ENCODE measurements at places on chromosomes 2 and 18.

GRCh38 chr2:24948506-24948905 is 23.2 kb downstream of the DNAJC27 start:
- no peak for DNase-seq

GRCh38 chr18:57523171-57523956 is 63.1 kb downstream of the FECH start:
- DNase-seq, result no peak

DNA sequence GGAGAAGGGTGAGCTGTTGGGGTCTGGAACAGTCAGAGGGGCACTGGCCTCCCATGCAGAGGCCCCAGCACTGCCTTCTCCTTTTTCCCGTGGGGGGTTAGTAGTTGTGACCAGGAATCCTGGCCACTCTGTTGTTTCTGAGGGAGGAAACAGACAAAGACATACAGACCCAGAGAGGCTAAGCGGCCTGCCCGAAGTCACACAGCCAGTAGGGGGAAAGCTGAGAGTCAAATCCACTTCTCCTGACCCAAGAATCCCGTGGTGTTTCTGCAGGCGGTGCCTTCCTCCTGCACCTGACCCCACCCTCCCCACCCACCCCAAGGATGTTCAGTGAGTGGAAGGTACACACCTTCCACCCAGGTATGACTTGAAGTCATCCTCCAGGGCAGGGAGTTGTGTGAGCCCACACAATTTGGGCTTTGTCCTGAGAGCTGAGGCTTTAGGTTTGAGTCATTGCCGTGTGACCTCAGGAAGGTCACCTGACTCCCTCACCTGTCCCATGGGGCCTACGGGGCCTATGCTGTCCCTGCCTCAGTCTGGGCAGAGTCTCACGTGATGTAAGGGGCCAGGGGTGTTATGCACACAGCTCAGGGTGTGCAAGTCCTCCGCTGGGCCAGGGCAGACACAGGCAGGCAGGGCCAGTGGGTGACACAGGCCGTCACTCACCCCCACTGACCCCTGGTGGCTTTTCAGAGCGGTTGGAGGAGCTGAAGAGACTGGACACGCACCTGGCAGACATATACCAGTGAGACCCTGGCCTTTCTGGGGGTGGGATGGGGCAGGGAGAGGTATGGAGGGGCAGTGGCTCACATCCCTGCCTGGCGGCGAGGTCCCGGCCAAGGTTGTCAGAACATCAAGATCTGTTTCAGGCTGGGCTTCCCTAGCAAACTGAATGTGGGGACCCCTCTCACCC is 5.0 kb downstream of the NT5DC4 start:
- DNase-seq, result no peak

- DNase-seq, result no peak
Observed at GRCh38 chr18:60123031-60123430, 223.2 kb downstream of the PMAIP1 start.

- no peak for DNase-seq
Observed at GRCh38 chr2:166628478-166629136, 134.6 kb upstream of the SCN7A start.

GRCh38 chr18:44286049-44286448 is 394.6 kb upstream of the SETBP1 start:
- no peak for DNase-seq

GRCh38 chr18:9655232-9655767 is 40.9 kb upstream of the PPP4R1 start:
- no peak for DNase-seq

DNA sequence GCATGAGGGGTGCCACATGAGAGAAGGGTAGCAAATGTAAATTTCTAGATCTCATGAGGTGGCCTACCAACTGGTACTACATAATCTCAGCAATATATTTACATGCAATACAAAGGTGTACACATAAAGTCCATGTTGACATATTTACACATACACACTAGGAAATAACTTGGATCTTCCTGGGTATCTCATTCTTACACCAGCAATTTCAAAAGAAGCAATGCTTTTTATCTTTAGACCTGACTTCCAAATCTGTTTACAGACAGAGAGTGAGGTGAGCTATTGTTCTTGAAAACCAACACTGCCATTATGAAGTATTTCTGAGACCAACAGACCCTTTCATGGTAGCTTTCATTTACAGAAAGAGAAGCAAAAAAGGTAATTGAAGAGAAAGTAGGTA is 184.2 kb downstream of the ERBB4 start:
- no peak for DNase-seq

- no peak for DNase-seq
Observed at GRCh38 chr18:54675076-54675475, 84.0 kb downstream of the DYNAP start.

- DNase-seq, result no peak
Observed at GRCh38 chr2:158120664-158121641, 19.3 kb downstream of the UPP2 start.

- peak; percentile 10 for DNase-seq
Observed at GRCh38 chr2:160918906-160919503, 241.2 kb upstream of the TANK start.

DNA sequence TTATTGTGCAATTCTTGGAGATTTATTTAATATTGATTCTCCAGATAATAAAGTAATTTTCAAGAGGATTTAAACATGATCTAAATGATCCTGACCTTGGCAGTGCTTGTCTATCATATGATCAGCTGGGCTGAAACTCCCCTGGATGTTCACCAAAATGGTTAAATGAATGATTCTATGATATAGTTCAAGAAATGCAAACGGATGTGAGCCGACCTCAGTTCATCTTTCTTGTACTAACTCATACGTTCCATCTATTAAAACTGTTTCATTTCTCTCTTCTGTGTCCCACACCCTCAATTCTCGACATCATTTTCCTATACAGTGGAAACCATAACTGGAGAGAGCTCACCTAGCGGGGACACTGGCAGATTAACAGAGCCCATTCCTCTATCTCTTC is 281.7 kb upstream of the CCDC68 start:
- DNase-seq, result no peak

DNA sequence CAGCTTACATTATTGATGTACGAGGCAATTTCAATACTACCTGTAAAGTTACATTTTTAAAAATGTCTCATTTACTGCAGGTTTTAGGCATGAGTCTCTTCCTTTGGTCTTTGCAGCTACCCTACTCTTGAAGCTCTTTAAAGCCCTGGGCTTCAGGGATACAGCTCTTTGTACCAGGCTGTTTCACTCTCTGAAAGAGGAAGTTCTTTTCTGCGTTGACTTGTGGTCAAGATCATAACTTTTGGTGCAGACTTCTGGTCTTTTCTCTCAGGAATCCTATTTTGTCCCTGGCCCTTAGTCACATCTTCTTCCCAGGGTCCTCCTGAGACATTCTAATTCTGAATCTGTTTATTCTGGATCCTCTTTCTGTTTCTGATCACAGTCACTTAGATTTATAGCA is 16.6 kb upstream of the HRH4 start:
- DNase-seq, result no peak

- no peak for DNase-seq
Observed at GRCh38 chr2:232731470-232731869, 34.3 kb downstream of the GIGYF2 start.

GRCh38 chr2:30736461-30737325 is 70.6 kb downstream of the CAPN13 start:
- no peak for DNase-seq

DNA sequence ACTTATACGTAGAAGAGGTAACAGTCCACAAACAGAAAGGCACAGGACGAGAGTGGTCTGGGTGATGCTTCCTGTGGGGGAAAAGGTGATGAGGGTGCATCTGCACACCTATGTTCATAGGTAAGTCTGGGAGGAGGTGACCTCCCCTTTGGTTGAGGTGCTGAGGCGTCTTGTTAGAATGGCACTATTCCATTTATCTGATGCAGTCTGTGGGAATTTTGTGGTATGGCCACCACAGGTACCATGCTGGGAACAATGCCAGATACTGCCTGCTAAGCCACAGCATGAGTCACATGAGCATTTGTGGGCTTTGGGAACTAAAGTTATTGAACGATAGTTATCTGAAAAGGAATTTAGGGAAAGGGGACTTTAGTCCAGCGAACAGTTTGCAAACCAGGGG is 27.9 kb downstream of the IL37 start:
- no peak for DNase-seq

DNA sequence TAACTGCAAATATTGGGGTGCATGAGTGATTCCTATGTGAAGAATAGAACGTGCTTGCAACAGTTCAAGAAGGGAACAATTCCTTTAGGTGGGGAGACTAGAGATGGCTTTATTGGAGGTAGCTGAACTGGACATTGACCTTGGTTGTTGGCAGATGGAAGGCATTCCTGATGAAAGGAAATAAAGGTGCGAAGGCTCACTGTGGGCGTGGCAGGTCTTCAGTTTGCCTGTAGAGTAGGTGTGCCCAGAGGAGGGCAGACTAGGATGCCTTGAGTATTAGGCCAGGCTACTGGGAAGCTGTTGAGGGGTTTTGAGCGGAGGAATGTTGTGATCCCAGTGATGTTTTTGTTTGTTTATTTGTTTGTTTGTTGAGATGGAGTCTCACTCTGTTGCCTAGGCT is 2.8 kb downstream of the SPR start:
- no peak for DNase-seq

DNA sequence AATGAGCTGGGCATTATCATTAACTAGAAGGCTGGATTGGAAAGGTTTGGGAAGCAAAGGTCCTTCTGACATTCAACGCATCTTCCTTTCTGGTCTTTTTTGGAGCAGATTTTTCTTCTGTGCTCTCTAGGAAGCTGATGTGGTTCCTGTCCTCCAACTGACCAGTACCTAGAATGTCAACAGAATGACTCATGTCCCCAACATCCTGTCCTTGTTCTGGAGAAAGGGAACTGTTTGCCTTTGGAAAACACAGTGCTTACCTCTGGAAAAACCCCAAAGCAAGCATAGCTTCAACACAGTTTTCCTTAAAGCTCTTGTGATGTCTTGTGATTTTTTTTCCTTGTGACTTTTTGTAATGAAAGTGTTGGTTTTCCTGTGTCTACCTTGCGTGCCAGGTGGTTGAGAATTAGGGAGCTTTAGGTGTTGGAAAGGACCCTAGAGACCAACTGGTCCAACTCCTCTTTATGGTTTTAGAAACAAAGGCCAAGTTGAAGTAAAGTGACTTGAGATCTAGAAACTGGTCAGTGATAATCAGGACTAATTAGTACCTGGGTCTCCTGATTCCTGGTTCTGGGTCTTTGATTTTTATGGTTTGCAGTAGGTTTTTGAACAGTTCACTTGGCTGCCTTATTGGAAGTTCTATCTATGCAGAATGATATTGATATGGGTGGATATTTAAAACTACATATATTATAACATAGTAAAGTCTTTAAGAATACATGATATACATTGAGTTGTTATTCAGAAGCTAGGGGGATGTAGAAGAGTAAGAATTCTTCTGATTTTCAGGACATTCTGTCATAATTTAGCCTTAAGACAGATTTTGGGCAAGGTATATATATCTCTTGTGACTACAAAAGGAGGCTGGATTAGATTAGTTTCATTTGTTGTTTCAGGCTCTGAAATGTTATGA is 70.5 kb downstream of the FMNL2 start:
- no peak for DNase-seq

- DNase-seq, result no peak
Observed at GRCh38 chr18:45667056-45667736, 51.9 kb downstream of the SLC14A2 start.

DNA sequence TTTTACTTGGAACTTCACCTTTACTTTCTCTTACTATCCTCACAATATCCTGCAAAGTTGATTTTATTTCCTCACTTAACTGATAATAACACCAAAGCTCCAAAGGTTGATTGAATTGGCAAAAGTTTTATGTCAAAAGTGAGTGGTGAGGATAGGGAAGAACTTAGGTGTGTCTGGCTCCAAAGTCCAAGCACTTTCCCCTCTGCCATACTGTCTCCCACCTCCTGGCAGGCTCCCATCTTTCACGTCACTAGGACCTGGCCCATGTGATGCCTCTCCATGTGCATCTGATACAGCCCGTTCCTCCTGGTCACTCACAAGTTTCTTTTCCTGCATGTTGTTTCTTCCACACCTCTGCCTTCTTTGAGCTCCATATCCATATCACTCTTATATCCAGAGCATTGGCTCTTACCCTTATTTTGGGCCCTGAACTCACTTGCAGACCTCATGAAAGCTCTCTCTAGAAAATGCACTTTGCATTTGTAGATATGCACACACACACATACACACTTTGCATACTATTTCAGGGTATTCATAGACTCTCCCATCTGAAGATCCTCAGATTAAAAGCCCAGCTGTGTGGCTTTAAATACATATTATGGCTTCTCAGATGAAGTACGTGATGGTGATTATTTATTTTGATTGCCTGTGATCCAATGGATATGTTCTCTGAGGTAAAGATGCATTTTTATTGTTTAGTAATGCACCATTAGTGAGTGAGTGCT is 12.3 kb downstream of the MEP1B start:
- no peak for DNase-seq

- DNase-seq, result no peak
Observed at GRCh38 chr2:18045230-18045629, 166.8 kb downstream of the KCNS3 start.

DNA sequence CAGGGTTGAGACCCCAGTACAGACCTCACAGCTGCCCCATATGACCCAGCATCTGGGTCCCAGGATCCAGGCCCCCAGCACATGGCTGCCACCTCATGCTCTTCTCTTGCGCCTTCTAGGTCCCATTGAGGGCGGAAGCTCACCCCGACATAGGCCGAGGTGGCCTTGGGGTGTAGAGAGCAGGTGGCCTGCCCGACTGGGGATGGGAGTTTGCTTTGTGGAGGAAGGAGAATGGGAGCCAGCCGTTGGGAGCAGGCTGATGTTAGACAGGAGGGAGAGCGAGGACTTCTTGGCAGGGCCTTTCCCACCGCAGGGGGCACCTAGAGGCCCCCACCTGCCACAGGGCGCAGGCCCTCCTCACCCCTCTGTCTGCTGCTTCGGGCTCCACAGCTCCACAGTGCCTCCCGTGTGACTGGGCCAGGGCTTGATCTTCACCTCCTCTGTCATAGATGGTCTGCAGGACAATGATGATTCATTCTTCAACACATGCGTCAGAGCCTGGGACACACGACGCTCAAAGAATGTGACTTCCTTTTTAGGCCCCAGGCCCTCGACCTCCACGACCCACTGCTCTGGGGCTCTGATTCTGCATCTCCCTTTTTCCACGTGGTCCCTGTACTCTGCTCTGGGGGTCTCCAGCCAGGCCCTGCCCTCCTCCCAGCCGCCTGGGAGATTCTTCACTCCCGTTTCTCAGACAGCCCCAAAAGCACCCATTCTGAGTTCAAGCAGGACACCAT is 86.6 kb upstream of the ODC1 start:
- no peak for DNase-seq

DNA sequence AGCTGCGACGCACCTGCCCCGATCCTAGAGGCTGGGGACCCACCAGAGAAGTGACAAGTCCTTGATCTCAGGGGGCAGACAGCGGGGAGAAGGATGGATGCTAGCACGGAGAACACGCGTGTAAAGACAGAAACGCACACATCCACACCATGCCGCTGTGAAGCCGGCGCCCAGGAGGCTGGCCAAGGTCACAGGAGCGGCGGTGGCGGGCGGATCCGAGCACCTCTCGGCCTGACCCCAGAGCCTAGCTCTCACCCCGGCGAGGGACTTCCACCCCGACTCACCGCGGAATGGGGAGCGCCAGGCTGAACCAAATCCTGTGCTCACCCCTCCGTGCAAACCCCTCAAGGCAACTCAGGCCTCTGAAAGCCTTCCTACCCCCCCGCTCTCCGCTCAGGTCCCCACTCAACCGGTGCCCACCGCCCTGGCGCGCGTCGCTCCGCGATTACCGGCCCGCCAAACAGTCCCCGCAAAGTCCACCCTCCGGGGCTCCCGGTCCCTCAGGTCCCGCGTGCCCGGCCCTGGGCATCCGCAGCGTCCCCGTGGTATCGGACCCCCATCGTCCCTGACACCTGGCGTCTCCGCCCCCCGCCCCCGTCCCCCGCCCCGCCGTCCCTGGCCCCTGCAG is 460 bp upstream of the LRRFIP1 start:
- DNase-seq, result no peak

- DNase-seq, result no peak
Observed at GRCh38 chr2:120934574-120935338, 199.1 kb downstream of the GLI2 start.

All from stimulated activated CD8-positive, alpha-beta memory T cell treated with anti-CD3 and anti-CD28 coated beads, Interleukin-2, amount 100 ng/mL, for 48 hours (primary cell).